ENCODE measurements at places on chromosomes 12 and 14. TPM values are rescaled to one million over a fixed set of nuclear protein-coding genes. Genes with fewer than 3 reads are reported as not detected.

Gene TUBA1B
- total RNA-seq = 924 TPM

Gene MYL2
- total RNA-seq = not detected

Gene PLBD1
- 0.32 TPM for total RNA-seq

DNA sequence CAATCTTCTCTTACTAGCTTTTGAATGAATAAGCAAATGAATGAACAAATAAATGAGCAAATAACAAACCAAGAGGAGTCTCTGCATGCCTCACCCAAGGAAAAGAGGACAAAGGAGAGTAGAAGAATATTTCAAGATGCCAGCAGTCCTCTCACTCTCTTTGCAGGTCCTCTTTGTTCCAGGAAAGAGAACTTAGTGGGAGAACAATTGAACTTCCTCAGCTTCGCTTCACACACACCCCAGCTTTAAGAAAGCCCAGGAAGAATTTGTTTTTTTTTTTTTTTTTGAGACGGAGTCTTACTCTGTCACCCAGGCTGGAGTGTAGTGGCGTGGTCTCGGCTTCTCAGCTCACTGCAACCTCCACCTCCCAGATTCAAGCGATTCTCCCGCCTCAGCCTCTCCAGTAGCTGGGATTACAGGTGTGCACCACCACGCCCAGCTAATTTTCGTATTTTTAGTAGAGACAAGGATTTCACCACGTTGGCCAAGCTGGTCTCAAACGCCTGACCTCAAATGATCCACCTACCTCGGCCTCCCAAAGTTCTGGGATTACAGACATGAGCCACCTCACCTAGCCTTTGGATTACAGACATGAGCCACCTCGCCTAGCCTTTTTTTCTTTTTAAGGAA lies 20.4 kb downstream of the KRT18 start:
- no peaks in the 10 kb centered on the region for H3K4me1 ChIP-seq
- DNase-seq = no peak
- H3K36me3 ChIP-seq = no peaks in the 10 kb centered on the region
- no peak overlapping the region for H3K4me3 ChIP-seq
- H3K27ac ChIP-seq = no peak overlapping the region
- H3K27me3 ChIP-seq = peaks cover 2% of the 10 kb centered on the region

- H3K4me3 ChIP-seq = no peak overlapping the region
- H3K27me3 ChIP-seq = peaks cover 4% of the 10 kb centered on the region
- no peaks in the 10 kb centered on the region for H3K36me3 ChIP-seq
- H3K4me1 ChIP-seq = no peaks in the 10 kb centered on the region
- no peak for DNase-seq
These were observed 57.9 kb downstream of the SCFD1 start for GRCh38 chr14:30680036-30680435.

DNA sequence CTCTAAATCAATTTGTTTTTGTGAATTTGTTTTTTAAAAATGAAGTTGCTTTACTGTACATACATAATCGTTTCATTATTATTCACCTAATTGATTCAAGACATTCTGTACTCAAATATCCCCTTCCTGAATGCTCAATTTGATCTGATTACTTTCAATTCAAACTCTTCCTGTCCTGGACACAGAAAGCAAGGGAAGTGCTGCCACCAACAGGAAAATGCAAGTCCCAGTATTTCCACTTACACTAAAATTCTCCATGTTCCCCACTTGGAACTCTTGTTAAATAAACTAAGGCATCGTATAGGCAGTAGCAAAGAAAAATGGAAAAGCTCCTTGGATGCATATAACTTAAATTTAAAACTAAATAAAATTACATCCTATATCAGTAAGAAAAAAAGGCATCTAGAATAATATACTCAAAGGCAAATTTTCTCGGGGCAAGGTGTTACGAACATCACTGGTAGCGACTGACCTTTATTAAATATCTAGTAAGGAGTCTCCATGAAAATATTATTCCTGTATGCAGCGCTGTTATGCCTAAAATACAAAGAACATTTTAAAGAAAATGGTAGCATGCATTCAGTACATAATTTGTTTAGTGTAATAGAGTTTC lies 72.0 kb upstream of the DBX2 start:
- DNase-seq = no peak
- no peak overlapping the region for H3K27ac ChIP-seq
- no peak overlapping the region for H3K4me3 ChIP-seq
- H3K27me3 ChIP-seq = no peaks in the 10 kb centered on the region
- H3K36me3 ChIP-seq = no peaks in the 10 kb centered on the region

DNA sequence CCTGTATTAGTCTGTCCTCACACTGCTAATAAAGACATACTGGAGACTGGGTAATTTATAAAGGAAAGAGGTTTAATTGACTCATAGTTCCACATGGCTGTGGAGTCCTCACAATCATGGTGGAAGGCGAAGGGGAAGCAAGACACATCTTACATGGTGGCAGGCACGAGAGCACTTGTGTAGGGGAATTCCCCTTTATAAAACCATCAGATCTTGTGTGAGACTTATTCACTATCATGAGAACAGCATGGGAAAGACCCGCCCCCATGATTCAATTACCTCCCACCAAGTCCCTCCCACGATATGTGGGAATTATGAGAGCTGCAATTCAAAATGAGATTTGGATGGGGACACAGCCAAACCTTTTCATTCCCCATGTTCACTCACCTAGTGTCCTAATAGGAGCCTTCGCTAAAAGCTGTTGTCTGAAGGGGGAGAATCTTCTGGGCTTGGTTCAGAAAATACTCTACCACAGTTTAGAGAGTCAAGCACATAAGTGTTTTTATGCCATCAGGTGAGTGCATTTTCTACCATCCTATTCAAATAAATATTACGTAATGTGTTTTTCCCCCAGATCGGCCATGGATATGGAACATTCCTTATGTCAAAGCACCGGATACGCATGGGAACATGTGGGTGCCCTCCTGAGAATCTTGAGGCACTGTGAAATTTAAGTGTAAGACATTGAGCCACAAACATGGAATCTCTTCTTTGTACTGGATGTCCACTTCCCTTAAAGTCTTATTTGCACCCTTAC lies 19.1 kb upstream of the KCNK13 start:
- H3K4me1 ChIP-seq = peaks cover 14% of the 10 kb centered on the region
- DNase-seq = no peak
- H3K27ac ChIP-seq = no peak overlapping the region
- H3K27me3 ChIP-seq = no peaks in the 10 kb centered on the region
- H3K36me3 ChIP-seq = no peaks in the 10 kb centered on the region
- H3K4me3 ChIP-seq = no peak overlapping the region

All from glutamatergic neuron (in vitro differentiated cells).